ENCODE measurements at places on chromosomes 7 and 10.

GRCh38 chr7:1397491-1398327 lies 61.6 kb downstream of the MICALL2 start:
- no peak for DNase-seq

- no peak for DNase-seq
These were observed 117.4 kb downstream of the CABCOCO1 start for GRCh38 chr10:61779950-61780659.

- no peak for DNase-seq
These were observed 417 bp downstream of the RFC2 start for GRCh38 chr7:74253835-74254128.

DNA sequence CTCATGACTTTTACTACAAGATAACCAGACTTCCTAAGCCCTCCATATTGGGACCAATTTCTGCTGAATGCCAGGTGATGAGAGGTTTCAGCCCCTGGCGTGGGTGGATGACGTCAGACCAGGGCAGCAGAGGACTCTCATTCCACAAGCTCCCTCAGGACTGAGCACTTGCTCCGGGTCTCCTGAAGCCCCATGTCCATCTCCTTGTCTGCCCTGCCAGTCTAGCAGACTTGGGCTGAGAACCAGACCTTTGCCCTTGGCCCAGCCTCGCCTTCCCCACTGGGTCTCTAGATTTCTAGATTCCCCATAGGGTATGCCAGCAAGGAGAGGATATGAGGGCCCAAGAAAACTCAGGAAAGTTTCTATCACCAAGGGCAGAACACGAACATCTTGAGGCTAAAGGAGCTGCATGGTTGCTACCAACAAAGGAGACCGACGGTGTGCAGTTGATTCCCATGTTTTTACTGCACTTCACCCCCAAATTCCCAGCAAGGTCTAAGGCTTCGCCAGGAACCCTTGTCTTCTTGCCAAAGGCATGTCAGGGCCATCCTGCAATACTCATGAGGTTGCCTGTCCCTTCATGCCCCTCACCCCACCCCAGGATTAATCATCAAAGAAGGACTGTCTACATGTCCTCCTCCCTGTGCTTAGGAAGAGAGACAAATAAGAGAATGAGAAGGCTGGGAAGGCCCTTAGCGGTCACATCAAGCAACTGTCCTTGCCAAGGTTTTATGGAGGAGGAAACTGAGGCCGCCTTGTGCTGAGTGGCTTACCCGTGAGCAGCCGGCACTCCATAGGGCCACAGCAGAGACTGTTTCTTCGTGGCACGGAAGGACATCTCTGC lies 96.5 kb upstream of the MACROH2A2 start:
- DNase-seq: no peak

GRCh38 chr7:44604941-44605340 lies 1.5 kb upstream of the OGDH start:
- peak; percentile 7 for DNase-seq

DNA sequence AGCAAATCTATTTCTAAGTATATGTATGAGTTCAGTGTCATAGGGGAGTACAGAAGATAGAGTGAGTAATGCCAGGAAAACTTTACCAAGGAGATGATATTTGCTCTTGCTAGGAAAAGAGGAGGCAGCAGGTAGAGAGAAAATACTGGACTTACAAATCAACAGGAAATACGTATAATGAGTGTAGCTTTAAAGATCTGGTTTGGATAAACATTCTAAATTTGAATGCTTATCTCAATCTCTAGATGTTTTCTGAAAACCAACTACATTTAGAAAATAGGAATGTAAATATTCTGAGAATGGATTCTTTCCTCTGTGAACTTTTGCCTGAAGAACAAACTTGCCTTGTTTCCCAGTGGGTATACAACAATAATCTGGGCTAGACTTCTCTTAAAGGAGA lies 46.9 kb upstream of the GNAI1 start:
- DNase-seq: no peak

All from inflammatory macrophage treated with lipopolysaccharide for 4 hours (primary cell).